Gastroesophageal sphincter (tissue), 4 donors: ENCODE measurements at places on chromosomes 13 and 19.
A peak's percentile ranks its signal among the peaks of the same experiment; 100 is the strongest.

DNA sequence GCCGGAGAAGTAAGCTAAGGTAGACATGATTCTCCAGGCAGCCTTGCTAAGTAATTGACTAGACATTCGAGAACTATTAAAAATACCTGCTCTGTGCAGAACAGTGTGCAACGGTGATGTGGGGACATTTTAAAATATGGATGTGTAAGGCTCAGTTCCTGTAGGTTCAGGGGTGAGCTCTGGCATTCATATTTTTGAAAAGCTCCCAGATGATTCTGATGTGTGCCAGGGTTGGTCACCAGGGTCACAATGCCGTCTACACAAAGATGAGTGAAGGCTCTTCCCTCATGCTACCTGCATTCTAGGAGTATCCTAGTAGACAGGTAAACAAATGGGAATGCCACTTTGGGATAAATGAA lies 702 bp upstream of the EPSTI1 start:
- H3K27me3 ChIP-seq, result no peaks in the 10 kb centered on the region
- ATAC-seq, result peak; percentile 8
- H3K4me1 ChIP-seq, result peaks cover 4% of the 10 kb centered on the region
- no peak overlapping the region for H3K4me3 ChIP-seq
- no peaks in the 10 kb centered on the region for H3K36me3 ChIP-seq

- H3K27ac ChIP-seq, result no peak overlapping the region
- no peak for ATAC-seq
- H3K4me3 ChIP-seq, result no peak overlapping the region
- no peaks in the 10 kb centered on the region for H3K27me3 ChIP-seq
- H3K4me1 ChIP-seq, result peaks cover 5% of the 10 kb centered on the region
Observed at GRCh38 chr13:39462428-39462827, 140.6 kb downstream of the LHFPL6 start.

DNA sequence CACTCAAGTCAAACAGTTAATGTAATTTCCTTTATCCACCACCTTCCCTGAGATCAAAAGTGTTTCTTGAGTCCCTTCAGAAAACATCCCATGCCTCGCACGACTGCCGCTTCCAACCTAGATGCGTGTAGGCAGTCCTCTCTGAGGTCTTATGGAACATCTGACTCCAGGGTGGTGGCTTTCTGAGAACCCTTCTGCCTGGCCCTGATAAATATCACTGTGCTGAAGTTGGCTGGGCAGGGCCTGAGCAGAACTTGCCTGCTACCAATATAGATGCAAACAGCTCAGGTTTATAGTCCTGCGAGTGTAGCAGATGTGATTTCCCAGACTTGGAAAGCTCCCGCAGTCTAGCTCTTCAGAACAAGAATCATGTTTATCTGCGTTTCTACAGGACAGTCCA lies 61.1 kb upstream of the GPR12 start:
- H3K27me3 ChIP-seq, result no peaks in the 10 kb centered on the region
- ATAC-seq, result no peak
- H3K4me1 ChIP-seq, result no peaks in the 10 kb centered on the region
- H3K27ac ChIP-seq, result no peak overlapping the region
- H3K4me3 ChIP-seq, result no peak overlapping the region

DNA sequence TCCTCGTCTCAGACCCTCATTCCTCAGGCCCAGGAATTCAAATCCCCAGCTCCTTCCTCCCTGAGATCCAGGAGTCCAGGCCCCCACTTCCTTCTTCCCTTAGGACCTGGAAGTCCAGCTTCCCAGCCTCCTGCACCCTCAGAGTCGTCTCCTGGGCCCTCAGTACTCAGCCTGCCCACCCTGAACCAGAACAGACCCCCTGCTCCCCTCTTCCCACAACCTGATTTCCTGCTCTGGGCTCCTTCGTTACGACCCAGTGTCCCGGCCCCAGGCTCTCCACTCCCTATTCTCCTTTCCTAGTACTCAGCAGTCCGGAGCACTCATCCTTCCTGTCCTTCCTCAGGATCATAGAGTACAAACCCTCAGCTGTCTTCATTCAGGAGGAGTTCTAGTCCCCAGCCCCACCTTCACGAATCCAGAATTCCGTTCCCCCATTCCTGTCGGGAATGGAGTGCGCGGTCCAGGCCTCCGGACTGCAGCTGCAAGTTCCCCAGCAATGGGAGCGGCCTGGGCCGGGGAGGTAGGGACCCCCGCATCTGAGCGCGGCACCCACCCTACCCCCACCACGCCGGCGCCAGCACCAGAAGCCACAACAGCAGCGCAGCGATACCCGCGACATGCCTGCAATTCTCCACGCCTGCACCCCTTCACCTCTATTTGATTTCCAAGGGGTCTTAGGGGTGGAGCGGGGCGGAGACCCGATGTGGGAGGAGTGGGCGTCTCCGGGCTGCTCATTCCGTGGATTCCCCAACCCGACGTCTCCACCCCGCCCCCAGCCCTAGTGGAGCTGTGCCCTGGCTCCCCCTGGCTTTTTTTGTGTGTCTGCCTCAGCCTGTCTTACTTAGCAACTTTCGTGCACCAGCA lies 12.7 kb downstream of the EGLN2 start:
- peak overlapping the region; percentile 81 for H3K27ac ChIP-seq
- ATAC-seq, result no peak
- no peaks in the 10 kb centered on the region for H3K27me3 ChIP-seq
- H3K4me1 ChIP-seq, result no peaks in the 10 kb centered on the region
- H3K36me3 ChIP-seq, result peaks cover 26% of the 10 kb centered on the region

GRCh38 chr13:33751151-33751550 lies 66.8 kb upstream of the RFC3 start:
- no peaks in the 10 kb centered on the region for H3K27me3 ChIP-seq
- H3K4me3 ChIP-seq, result no peak overlapping the region
- no peaks in the 10 kb centered on the region for H3K36me3 ChIP-seq
- no peak overlapping the region for H3K27ac ChIP-seq
- no peak for ATAC-seq

DNA sequence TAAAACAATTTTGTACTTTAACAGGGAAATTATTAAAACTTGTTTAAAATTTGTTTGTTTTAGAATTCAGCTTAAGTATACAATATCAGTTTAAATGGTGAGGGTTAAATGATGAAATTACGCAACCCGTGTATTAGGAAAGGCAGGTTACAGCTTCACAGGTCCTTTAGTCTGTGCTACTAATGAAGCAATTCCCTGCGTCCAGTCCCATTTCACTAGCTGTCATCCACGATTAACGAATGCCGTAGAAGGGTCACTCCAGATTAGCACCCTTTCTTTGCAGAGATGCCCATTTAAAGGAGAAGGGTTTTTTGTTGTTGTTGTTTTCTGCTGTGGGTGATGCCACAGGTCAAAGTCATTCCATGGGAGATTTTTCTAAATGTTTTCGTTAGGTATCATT lies 457.6 kb upstream of the SLC10A2 start:
- no peaks in the 10 kb centered on the region for H3K36me3 ChIP-seq
- no peak overlapping the region for H3K4me3 ChIP-seq
